KBM-7 (cell line): ENCODE measurements at places on chromosomes 3 and 15.
A peak's percentile ranks its signal among the peaks of the same experiment; 100 is the strongest.

DNA sequence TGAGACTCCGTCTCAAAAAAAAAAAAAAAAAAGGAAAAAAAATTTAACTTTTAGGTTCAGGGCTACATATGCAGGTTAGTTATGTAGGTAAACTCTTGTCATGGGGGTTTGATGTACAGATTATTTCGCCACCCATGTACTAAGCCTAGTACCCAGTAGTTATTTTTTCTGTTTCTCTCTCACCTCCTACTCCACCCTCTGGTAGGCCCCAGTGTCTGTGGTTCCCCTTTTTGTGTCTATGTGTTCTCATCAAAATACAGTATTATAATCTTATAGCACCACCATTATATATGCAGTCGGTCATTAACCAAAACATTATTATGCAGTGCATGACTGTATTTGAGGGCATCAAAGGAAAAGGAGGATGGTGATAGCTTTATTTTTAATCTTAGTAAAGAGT, 47.3 kb downstream of the CHP1 start:
- DNase-seq = peak; percentile 20

- no peak for DNase-seq
These were observed 144.1 kb downstream of the LRRK1 start for GRCh38 chr15:101063212-101063611.

DNA sequence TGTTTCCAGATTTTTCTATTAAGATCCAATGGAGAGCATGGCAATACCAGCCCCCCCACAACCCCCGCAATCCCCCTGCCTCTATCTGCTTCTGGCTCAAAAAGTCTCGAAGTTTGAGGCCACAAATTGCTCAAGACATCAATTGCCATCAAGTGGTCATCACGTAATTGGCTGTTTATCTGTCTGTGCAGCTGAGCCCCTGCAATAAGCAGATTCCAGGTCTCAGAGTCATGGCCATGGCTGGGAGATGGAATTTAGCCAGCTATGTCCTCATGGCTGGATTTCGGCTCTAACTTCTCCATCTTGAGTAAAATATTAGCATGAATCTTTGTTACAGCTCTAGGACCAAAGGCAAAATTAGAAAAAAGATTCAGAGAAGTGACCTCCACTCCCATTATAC, 22.7 kb downstream of the SSUH2 start:
- DNase-seq = no peak

GRCh38 chr15:91032919-91033803, 10.8 kb upstream of the VPS33B start:
- DNase-seq = peak; percentile 63

GRCh38 chr3:159938714-159939113, 49.9 kb upstream of the IL12A start:
- no peak for DNase-seq

DNA sequence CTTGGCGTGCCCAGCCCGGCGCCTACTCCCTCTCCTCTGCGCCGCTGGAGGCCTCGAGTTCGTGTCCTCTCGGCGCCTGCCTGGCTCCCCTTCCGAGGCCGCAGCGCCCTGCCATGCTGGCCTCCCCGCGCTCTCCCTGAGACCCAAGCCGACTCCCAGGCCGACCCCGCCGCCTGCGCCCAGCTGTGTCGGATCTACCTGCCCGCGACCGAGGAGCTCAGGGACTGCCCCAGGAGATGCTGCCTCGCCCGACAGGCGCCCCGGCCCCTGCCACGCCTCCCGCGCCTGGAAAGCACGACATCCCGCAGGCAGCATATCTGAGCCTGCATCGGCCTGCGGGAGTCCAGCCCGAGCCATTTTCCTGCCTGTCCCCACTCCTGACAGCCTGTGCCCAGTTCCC, 16.1 kb downstream of the PAQR9 start:
- no peak for DNase-seq

DNA sequence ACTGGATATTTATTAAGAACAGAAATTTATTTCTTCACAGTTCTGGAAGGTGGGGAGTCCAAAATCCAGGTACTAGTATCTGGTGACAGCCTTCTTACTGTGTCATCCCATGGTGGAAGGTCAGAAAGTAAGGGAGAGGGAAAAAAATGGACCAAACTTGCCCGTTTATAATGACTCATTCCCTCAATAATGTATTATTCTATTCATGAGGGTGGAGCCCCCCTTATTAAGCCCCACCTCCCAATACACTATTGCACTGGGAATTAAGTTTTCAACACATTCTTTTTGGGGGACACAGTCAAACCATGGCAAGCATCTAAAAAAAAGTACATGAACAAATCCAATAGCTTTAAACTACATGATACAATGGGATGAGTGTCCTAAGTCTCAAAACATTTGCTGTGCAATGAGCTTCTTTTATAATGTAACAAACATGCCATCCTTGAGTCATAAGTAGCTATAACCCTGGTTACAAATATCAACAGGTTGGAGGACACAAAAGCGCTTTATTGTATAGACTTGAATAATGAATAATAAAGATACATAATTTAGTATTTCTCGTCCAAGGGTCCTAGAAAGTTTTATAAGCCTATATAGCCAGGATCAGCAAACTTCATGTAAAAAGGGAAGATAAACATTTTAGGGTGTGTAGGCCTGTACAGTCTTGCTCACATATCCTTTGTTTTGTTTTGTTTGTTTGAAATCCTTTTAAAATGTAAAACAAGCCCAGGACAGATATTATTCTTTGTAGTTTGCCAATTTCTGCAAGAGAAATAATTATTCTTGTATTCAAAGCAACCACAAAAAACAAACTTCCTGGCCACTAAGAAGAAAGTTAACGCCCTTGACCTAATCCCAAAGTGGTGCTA, 160.6 kb upstream of the RAP2B start:
- no peak for DNase-seq

DNA sequence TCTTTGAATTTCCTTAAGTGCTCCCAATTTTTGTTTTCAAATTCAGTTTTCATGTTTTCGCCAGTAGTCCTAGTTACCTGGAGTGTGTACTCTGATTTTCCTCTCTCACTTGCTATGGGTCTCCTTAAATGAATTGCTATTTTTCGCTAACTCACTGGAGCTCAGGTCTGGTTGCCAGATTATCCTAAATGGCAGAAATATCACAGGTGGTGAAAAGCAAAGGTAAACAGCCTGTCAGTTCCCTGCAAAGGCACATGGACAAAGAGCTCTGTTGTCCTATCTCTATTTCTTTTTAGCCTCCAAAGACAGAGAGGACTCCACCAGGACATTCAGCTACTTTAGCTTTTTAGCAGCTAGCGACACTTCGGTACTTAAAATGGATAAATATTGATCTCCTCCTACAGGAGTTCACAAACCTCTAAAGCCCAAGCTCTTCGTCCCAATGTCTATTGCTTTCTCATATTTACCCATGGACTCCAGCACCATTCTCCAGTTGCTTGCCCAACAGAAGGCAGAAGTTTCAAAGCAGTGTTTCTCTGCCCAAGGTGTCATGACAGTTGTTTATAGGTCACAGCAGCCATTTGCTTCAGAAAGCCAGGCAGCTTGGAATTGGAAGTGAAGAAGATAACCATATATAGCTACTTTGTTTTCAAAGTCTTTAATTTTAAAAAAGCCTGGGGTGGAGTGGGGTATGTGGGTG, 12.3 kb downstream of the ZBTB20 start:
- no peak for DNase-seq

GRCh38 chr15:90982135-90982534, 12.2 kb downstream of the PRC1 start:
- no peak for DNase-seq

GRCh38 chr3:14503033-14503705, 37.0 kb downstream of the GRIP2 start:
- DNase-seq = no peak

DNA sequence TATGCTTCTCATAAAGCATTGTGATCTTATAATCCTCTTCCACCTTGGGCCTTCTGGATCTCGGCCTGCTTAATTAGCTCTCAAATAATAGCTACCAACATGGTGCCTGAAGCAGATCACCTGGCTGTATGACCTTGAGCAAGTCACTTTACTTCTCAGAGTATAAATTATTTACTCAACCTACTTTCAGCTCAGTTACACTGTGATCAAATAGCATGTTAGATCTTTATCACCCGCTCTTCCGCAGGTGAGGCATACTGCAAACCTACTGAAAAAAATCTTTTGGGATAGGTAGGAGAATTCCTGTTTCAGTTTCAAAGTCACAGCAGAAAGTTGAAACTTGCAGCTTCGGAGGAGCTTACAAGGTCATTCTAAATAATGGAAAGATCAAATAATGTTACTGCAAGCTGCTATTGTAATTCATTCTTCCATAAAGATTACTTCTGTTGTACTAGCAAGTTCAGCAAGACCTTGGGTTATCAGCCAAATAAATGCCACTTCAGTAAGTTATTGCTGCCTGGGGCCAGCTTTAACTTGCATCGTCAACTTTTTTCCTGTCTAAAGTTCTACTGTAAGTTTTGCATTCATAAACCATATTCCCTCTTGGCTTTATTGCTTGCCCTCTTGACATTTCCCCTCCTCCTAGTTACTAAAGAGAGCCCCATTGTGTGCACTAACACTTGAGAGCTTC, 268.4 kb upstream of the ATP11B start:
- DNase-seq = no peak

DNA sequence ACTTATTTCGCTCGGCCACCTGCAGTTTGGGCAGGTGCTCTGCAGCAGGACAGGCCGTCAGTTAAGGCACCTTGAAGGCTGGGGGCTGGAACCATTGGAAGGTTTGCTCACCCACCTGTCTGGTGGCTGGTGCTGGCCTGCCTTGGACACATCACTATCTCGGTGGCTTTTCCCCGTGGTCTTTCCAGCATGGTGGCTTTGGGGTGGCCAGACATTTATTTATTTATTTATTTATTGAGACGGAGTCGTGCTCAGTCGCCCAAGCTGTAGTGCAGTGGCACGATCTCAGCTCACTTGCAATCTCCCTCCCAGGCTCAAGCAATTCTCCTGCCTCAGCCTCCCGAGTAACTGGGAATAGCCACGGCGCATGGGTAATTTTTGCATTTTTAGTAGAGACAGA, 11.7 kb downstream of the ISG20 start:
- DNase-seq = no peak

- no peak for DNase-seq
These were observed 16.0 kb upstream of the VGLL3 start for GRCh38 chr3:87006844-87007439.

- no peak for DNase-seq
These were observed 10.6 kb upstream of the PRKCI start for GRCh38 chr3:170211668-170212067.

- no peak for DNase-seq
These were observed 6.4 kb upstream of the CPOX start for GRCh38 chr3:98599647-98600411.

DNA sequence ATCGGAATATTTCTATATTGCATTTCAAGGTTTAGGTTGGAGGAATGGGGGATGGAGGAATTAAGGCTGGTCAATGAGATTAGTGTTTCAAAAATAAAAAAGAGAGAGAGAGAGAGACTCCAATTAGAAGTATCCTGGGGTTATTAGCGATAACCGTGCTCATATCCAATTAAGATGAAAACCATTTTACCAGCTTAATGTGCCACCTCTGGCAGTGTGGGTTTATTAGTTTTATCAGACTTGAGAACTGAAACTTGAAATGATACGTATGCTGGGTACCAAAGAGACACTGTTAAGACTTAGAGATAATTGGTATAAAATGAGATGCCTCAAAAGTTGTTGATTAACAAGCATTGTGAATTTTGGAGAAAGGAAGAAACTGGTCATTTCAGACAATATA, 251.5 kb upstream of the NR2F2 start:
- DNase-seq = no peak

- no peak for DNase-seq
These were observed 592.8 kb downstream of the FOXP1 start for GRCh38 chr3:70990723-70991122.

GRCh38 chr3:11581237-11582190, 62.2 kb downstream of the VGLL4 start:
- DNase-seq = no peak

DNA sequence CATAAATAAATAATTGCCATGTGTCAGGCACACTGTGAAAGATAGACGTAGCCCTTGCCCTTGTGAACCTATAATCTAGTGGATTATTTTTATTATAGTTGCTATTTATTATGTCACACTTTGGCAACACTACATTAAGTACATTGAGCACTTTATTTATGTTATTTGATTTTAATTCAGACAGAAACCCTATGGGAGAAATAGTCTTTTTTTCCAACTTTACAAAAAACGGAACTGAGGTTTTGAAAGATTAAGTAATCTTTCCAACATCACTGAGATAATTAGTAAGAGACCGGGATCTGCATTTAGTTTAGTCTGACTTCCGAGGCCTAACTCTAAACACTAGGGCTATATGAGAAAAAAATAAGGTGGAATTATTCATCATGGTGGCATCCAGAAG, 2.8 kb upstream of the FILIP1L start:
- no peak for DNase-seq

DNA sequence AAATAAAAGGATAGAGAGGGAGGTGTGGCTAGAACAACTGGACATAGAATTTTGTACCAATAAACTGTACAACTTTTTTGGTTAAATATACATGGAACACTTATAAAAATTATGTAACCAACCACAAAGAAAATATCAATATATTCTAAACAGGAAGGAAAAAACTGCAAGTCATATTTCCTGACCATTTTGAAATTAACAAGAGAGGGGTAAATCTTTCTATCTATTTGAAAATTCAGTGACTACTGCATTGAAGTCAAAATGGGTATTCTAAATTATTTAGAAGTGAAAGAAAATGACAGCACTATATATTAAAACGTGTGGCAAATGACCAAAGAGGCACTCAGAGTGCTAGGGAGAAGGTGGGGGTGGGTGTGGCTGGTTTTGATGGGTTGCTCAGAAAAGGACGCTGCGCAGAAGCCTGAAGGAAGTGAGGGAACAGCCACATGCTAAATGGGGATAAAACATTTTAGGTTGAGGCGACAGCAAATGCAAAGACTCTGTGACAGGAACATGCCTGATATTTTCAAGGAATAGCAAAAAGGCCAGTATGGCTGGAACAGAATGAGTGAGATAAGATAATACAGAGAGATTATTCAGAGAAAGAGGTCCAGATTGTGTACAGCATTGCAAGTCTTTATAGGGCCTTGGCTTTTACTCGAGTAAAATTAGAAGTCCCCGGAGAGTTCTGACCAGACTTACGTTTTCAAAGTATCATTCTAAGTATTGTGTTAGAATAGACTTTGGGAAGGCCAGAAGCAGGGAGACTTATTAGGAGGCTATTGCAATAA, 41.1 kb downstream of the ERICH6 start:
- no peak for DNase-seq

DNA sequence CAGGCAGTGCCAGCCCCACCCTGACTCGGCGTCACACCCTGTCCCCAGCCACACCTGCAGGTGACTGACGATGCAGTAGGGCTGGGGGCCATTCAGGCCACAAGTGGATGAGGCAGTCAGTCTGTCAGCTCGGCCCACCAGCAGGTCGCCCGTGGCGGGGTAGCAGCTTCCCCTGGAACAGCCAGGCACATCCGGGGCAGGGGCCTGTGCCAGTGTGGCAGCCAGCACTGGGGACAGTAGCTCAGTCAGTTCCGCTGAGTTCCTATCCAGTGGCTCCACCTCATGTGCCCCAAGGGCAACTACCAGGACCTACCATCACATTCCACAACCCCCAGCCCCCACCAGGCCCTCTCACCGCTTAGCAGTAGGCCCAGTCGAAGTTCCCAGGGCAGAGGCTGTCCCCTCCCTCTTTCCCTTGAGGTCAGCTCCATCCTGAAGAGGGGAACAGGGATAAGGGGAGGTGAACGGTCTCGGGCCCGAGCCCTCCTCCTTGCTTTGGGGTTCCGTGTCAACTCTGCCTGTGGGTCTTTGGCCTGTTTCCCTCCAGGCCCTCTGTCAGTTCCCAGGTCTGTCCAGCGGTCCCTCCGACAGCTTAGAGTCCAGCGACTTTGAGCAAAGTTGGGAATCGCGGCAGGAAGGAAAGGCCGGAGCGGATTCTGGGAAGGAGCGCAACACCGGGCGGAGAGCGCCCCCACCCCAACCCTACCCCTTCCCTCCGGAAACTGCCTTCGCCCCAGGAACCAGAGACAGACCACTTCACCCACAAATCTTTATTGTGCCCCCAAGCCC, at the start of gene LAMB2:
TSS of gene LAMB2 (minus strand) at position 614 of the 789 bp plus-strand sequence. CDS start at position 431, 183 bp downstream.
- no peak for DNase-seq
